Activated CD4-positive, CD25-positive, alpha-beta regulatory T cell (primary cell): ENCODE measurements at places on chromosomes 16 and 17.

DNA sequence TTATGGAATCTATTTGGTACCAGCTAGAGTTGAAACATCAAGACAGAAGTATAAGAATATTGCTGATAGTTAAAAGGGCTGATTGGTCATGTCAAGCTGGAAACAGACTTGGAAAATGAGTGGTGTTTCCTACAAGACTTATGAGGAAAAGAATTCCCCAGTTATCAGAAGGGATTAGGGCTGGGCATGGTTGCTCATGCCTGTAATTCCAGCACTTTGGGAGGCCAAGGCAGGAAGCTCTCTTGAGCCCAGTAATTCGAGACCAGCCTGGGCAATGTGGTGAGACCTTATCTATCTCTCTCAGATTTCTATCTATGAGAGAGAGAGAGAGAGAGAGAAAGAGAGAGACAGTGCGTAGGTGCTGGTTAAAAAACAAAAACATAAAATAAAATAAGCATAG, 139.5 kb upstream of the PMFBP1 start:
- DNase-seq, result no peak

DNA sequence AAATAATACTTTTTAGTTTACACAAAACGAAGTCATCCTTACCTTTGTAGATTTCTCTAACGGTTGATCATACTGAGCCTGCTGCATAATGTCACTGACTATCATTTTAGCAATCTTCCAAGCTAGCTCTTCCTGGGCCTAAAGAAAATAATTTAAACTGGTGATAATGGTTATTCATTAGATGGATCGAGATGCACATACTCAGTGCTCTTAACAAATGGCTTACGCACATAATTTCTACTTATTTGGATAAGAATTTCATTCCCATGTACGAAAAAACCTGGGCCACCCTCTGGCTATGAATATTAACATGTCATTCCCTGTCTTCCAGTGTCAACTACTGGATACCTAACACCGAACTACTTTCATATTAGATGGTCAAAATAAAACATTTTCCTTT, 41.4 kb upstream of the ULK2 start:
- DNase-seq, result no peak

GRCh38 chr16:21145738-21146137, 4.9 kb downstream of the DNAH3 start:
- no peak for DNase-seq

GRCh38 chr16:73792199-73793020, 504.2 kb upstream of the PSMD7 start:
- no peak for DNase-seq

- DNase-seq, result no peak
These were observed 12.7 kb upstream of the MLKL start for GRCh38 chr16:74713325-74713724.

GRCh38 chr16:4668313-4668960, 24.9 kb upstream of the NUDT16L1 start:
- no peak for DNase-seq

DNA sequence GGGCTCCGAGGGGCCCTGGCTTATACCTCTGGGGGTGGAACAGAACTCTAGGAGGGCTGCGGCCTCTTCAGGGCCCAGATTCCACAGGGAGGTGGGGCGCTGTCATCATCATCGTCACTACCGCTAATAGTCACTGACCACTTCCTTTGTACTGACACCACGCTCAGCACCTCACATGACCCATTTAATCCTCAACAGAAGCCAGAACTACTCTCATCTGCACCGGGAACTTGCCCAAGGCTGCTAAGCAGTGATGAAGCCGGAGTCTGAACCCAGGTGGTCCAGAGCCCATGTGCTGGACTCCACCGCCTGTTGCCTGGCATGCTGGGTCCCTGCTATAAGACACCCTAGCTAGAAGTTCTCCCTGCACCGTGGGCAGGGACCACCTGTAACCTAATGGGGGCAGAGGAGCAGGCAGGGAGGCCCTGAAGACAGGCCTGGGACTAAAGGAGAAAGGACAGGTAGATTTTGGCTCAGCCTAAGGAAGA, 12.0 kb downstream of the UNC13D start:
- DNase-seq, result no peak

GRCh38 chr16:73390936-73391335, 343.0 kb upstream of the ZFHX3 start:
- DNase-seq, result no peak

DNA sequence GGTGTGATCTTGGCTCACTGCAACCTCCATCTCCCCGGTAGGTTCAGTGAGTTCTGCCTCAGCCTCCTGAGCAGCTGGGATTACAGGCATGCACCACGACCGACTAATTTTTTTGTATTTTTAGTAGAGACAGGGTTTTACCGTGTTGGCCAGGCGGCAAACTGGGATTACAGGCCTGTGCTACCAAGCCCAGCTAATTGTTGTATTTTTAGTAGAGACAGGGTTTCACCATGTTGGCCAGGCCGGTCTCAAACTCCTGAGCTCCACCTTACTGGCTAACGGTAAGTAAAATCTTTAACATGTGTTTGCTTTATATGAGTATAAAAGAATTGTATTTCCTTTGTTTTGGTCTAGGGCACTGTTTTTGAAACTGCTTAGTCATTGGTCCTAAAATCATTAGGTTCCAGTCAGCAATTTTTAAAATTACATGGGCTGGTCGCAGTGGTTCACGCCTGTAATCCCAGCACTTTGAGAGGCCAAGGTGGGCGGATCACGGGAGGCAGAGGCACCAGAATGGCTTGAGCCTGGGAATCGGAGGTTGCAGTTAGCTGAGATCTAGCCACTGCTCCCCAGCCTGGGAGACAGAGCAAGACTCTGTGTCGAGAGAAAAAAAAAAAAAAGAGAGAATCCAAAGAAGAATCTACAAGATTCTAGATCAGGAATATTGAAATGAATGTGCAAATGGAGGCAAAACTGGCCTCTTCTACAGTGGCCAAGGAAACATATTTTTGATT, 3.6 kb downstream of the FLYWCH1 start:
- DNase-seq, result no peak

DNA sequence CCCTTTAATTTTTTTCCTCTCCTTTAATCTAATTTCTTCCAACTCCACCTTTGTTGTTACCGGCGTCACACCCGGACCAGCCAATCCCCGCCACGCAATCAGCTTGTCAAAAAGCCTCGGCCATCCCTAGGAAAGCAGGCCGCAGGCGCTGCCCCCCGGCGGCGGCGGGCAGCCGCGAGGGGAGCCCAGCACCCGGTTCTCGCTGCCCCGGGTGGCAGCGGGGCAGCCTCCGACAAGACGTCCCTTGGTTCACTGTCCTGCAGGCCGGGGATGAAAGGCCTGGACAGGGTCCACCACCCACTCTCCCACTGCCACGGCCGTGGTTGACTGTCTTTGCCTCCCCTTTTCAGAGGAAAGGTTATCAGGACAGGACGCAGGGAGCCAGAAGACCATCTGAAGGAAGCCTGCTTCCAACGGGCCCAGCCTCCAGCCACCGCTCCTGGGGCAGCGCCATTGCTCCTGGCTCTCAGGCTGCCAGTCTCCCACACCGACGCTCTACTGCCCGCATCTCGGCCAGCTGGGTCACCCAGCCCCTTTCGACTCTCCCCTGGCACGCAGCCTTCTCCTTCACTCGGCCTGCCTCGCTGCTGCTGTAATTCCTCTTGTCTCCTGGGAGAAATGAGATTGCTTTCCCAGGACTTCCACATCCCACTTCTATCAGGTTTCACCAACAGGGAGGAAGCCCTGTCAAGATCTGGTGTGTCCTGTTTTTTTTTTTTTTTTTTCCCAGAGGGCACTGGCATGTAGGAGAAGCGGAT, 2.8 kb upstream of the UBTF start:
- DNase-seq, result no peak

DNA sequence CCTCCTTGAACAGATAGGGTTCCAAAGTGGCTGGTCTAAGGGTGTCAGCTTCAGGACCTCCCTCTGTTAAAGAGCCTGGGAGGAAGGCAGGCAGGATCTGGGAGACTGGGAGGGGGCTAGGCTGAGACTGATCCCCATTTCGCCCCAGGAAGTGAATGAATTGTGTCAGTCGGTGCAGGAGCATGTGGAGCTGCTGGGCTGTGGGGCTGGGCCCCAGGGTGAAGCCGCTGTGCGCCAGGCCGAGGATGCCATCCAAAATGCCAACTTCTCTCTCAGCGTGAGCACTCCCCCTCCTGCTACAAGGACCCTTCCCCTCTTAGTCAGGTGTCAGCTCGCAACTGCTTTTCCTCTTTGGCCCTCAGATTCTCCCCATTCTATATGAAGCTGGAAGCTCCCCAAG, 6.1 kb downstream of the CARMIL2 start:
- DNase-seq, result no peak

DNA sequence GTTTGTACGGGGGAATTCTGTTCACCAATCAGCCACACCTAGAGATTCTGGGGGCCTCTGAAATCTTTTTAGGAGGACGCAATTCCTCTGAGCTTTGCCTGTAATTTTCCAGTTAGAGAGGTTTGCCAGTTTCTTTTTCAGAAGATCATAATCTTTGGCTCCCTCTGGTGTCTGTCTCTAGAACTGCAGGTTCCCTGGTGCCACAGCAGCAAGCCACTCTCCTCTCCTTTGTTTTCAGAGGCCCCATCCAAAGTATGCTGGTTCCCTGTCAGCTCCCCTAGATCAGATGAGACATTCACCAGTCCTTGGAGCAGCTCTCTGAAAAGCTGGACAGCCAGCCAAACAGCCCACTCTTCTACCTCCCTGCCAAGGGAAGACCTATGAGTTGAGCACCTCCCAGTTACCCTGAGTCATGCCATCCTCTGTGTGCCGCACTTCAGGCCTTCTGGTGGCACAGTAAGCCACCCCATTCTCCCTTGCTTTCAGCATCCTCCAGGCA, 36.1 kb downstream of the RNF112 start:
- peak; percentile 57 for DNase-seq

- no peak for DNase-seq
These were observed 94.1 kb downstream of the PLCG2 start for GRCh38 chr16:81873206-81873605.

DNA sequence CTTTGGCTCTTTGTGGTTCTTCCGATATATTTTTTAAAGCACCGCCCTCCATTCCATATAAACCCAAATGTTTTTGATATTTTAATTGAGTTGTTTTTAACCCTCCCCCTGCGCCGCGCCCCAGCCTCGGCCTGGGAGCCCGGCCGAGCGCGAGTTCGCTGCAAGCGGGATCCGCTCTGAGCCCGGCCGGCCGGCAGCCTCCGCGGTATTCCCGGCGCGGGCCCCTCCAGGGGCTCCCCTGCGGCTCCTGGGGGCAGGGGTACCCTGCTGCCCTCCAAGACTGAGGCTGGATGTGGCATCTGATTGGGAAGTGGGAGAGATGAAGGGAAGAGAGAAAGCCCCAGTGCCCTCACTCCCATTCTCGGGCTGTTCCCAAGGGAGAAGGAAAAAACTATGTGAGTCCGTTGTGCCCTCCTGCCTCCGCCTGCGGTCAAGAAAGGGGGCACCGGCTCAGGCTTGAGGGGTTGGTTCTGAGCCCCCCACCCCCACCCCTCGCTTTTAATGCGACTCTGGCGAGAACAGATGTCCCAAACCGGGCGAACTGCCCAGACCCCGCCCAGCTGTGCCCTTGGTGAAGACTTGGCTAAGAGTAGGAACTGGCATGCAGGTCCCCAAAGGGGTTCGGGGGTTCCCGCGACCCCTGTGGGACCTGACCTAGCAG, 8.6 kb downstream of the NEUROD2 start:
- no peak for DNase-seq

DNA sequence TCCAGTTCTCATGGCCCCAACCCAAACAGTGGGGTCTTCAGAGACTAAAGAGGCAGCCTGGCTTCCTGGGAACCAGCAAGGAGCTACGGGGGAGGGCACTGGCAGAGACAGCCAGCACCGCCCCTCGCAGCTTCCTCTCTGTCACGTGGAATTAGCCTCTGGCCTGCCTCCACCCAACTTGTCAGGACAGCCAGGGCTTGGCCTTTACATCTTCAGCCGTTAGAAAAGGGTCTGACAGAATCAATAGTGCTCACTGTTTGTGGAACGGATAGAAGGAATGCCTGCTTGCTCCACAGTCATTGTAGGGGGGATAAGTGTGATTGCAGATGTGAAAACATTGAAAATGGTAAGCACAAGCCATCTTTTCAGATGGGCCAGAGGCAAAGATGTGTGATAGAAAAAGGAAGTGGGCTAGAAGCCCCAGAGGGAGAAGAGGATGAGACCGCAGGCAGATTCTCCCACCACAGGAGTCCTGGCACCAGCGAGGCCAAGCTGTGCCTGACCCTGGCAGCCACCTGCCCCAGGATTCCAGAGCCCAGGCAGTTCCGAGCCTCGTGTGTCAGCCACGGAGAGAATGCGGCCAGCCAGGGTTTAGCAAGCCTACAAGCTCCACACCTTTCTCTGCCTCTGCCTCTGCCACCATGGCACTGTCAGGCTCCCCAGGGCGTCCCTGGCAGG, 18.6 kb downstream of the GRIN2C start:
- DNase-seq, result no peak

DNA sequence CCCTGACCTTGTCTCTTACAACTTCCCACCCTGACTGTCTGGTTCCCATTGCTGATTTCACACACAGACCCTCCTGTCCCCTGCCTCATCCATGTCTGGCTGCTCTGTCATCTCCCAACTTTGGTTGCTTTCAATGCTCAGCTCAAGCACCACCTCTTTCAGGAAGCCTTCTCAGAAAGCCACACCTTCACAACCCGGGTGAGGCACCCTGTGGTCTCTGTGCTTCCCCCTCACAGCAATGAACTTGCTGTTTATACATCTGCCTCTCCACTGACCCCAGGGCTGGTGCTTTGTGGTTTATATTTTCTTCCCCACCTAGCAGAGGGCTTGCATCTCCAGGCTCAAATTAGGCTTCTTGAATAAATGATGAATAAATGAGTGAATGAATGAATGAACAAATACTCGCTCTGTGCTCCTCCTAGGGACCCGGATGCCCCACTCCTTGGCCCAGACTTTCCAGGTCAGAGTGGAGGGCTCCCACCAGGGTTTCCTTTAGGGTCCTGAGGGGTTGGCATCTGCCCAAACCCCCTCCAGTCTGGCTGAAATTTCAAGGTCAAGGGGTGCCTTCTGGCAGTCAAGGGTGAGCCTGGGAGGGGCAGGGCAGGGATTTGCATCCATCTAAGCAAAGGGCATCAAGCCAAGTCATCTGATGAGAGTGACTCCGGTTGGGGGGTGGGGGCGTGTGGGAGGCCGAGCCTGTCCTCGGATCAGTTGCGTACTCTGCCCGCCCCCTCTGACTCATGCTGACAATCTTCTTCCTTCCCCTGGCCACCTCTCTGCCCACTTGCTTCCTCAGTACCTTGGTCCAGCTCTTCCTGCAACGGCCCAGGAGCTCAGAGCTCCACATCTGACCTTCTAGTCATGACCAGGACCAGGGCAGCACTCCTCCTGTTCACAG, at the start of gene ITGAX:
Gene ITGAX (plus strand): TSS at position 783 of the 898 bp plus-strand sequence. CDS start 79 bp downstream, at position 862.
- DNase-seq, result no peak
